ENCODE measurements at places on chromosomes 5 and 9.

GRCh38 chr5:154110107-154110453, 71.3 kb downstream of the MFAP3 start:
- peaks cover 2% of the 10 kb centered on the region for H3K27me3 ChIP-seq
- peaks cover 17% of the 10 kb centered on the region for H3K4me1 ChIP-seq
- H3K4me3 ChIP-seq, result no peak overlapping the region
- no peak for DNase-seq
- H3K36me3 ChIP-seq, result no peaks in the 10 kb centered on the region

DNA sequence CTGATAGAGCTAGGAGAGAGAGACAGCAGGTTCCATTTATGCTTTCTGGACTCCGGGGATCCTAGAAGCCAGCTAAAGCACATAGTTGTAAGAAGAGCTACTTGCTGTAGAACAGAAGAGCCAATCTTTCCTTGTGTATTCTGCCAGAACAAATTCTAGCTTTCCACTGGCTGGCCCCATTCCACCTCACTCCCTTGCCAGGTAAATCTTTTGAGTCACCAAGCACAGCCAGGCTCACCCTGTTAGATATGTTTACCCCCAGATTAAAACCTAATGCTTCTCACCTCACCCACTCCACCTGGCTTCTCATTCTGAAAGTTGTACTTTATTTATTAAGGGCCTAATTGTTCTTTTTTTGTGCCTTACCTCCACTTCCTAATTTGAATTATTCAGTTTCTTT, 48.9 kb upstream of the CHD1 start:
- H3K4me3 ChIP-seq, result no peak overlapping the region
- no peaks in the 10 kb centered on the region for H3K4me1 ChIP-seq
- DNase-seq, result no peak
- H3K36me3 ChIP-seq, result no peaks in the 10 kb centered on the region
- H3K27ac ChIP-seq, result no peak overlapping the region
- no peaks in the 10 kb centered on the region for H3K27me3 ChIP-seq

GRCh38 chr5:172764861-172765765, 5.9 kb downstream of the DUSP1 start:
- peaks cover 5% of the 10 kb centered on the region for H3K27me3 ChIP-seq
- peaks cover 57% of the 10 kb centered on the region for H3K4me1 ChIP-seq
- H3K27ac ChIP-seq, result peak overlapping the region; percentile 99
- peak overlapping the region; percentile 88 for H3K4me3 ChIP-seq
- DNase-seq, result peak; percentile 75

DNA sequence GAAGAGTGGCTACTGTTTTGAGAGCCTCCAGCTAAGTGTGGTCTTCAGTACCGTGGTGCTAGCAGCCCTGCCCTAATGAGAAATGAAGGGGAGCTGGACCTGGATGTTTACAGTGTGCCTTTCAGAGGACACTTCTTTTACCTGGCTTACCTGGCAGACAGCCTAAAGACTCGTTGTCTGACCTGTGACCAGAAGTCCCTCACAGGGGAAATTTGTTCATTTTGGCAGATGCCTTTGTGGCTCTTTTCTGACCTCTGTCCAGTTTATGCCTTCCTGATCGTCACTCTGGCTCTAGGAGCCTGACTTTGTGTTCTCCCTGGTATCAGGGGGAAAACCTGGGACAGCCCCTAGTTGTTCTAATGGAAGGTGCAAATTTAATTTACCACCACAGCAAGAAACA, 475.1 kb downstream of the DMRTA1 start:
- H3K4me1 ChIP-seq, result no peaks in the 10 kb centered on the region
- H3K36me3 ChIP-seq, result no peaks in the 10 kb centered on the region
- H3K27me3 ChIP-seq, result no peaks in the 10 kb centered on the region
- no peak overlapping the region for H3K27ac ChIP-seq
- DNase-seq, result no peak

DNA sequence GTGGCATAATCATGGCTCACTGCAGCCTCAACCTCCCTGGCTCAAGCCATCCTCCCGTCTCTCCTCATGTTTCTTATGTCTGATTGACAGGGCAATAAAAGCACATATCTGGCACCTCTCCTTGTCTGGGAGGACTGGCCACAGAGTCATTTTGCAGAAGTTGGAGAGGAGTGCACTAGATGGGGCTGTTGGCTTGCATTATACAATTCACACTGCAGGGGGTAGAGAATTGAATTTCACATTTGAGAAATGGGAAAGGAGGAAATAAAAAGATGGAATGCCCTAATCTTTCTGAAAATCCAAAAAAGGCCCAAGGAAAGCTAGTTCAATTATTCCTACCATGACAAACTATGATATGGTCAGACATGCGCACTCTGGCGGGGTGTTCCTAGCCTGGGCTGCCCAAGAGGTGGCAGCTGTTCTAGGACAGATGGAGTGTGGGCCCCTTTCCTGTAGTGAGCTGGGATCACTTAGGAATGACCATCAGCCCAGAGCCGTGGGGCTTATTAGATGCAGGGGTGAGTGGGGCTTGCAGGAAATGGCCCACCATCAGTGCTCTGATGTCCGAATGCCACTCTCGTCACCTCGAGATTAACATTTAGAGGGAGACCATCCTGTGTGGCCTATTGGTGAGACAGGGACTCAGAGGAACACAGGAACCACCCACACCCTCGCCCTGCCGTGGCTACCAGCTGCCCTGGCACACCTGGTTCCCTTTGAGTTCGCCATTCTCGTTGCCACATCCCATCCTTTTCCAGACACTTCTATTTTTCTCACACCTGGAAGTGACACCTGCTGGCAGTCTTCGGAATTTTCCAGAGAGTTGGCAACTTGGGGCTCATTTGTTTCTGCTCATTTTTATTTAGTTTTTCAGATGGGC, 21.8 kb upstream of the ANKRD18A start:
- H3K4me1 ChIP-seq, result peaks cover 8% of the 10 kb centered on the region
- no peaks in the 10 kb centered on the region for H3K36me3 ChIP-seq
- no peak overlapping the region for H3K27ac ChIP-seq
- H3K4me3 ChIP-seq, result no peak overlapping the region
- DNase-seq, result peak; percentile 24
- H3K27me3 ChIP-seq, result no peaks in the 10 kb centered on the region

- H3K27ac ChIP-seq, result no peak overlapping the region
- no peak for DNase-seq
- no peaks in the 10 kb centered on the region for H3K36me3 ChIP-seq
- H3K27me3 ChIP-seq, result no peaks in the 10 kb centered on the region
Measured at GRCh38 chr5:170150713-170151096, 45.0 kb downstream of the FOXI1 start.

DNA sequence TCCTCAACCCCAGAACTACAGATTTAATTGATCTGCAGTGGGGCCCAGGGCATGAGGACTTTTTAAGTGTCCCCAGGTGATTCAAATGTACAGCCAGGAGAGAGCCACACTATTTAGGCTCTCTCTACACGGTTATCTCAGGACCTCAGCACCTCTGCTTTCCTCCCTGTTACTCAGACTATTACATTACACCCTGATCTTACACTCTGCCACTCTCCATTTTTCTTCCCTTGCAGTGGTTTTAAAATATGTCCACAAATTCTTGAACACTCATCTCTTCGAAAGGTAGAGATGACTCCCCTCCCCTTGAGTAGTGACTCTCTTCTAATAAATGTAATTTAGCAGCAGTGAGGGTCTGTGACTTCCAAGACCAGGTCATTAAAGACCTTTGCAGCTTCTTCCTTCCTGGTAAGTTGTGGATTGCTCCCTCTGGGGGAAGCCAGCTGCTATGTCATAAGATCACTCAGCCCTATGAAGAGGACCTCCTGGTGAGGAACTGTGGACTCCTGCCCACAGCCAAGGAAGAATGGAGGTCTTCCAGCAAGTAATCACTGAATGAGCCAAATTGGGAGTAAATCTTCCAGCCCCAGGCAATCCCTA, 87.5 kb upstream of the SSBP2 start:
- no peaks in the 10 kb centered on the region for H3K27me3 ChIP-seq
- H3K36me3 ChIP-seq, result no peaks in the 10 kb centered on the region
- DNase-seq, result no peak
- H3K27ac ChIP-seq, result no peak overlapping the region
- peaks cover 30% of the 10 kb centered on the region for H3K4me1 ChIP-seq

DNA sequence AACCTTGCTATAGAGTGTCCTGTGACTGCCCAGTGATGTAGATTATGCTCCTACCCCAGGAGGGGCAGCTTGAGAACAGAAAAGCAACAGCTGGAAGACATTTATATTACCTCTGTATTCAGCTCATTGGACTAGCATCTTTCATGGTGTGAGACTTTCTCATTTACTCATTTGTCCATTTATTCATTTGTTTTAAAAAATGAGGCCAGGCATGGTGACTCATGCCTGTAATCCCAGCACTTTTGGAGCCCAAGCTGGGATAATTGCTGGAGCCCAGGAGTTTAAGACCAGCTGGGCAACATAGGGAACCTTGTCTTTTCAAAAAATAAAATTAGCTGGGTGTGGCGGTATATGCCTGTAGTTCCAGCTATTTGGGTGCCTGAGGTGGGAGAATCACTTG, 130.0 kb upstream of the LHFPL2 start:
- H3K27me3 ChIP-seq, result no peaks in the 10 kb centered on the region
- no peaks in the 10 kb centered on the region for H3K4me1 ChIP-seq
- no peak for DNase-seq
- peaks cover 12% of the 10 kb centered on the region for H3K36me3 ChIP-seq

DNA sequence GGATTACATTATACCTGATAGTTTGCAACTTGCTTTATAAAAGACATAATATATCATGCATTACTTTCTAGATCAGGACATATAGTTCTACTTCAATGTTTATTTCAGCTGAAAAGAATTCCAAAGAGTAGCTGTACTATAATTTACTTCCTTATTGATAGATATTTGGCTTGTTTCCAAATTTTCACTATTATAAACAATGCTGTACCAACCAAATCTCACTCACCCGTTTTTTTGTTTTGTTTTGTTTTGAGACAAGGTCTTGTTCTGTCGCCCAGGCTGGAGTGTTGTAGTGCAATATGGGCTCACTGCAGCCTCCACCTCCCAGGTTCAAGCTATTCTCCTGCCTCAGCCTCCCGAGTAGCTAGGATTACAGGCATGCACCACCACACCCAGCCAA, 132.7 kb downstream of the GNAQ start:
- no peaks in the 10 kb centered on the region for H3K27me3 ChIP-seq
- H3K36me3 ChIP-seq, result peaks cover 6% of the 10 kb centered on the region
- H3K4me1 ChIP-seq, result no peaks in the 10 kb centered on the region
- DNase-seq, result no peak

GRCh38 chr9:85453850-85454249, 287.9 kb downstream of the AGTPBP1 start:
- peaks cover 2% of the 10 kb centered on the region for H3K36me3 ChIP-seq
- H3K27me3 ChIP-seq, result peaks cover 5% of the 10 kb centered on the region
- DNase-seq, result no peak
- no peaks in the 10 kb centered on the region for H3K4me1 ChIP-seq
- H3K27ac ChIP-seq, result no peak overlapping the region

DNA sequence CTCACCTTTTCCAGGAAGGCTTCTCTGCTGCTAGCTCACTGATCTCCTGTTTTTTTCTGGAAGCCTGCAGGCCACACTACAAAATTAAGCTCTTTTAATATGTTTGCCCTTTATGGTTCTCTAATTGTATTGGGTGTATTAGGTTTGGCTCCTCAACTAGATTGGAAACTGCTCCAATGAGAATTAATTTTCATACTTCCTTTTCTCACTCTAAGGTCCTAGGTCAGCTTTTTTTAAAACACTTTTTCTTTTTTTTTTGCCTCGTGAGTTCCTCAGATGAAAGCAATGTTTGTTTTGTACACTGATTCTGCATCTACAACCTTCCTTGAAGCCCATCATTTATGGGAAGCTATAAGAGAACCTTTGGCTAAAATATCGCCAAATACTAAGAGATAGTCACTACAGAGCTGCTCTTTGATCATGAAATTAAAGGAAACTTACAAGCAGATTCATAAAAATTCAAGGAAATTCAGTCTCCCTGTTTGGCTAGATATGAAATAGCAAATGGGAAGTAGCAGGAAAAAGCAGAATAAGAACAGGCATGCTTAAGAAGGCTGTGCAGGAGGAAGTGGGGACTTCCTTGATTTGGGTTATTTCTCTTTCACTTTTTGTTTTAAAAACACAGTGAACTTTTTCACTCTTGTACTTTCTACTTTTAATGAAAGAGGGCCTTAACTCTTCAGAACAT, 55.2 kb upstream of the FYB1 start:
- H3K4me1 ChIP-seq, result peaks cover 5% of the 10 kb centered on the region
- no peaks in the 10 kb centered on the region for H3K27me3 ChIP-seq
- no peaks in the 10 kb centered on the region for H3K36me3 ChIP-seq
- no peak for DNase-seq

GRCh38 chr9:121763561-121764370, 112.3 kb downstream of the DAB2IP start:
- no peaks in the 10 kb centered on the region for H3K4me1 ChIP-seq
- no peak for DNase-seq
- no peak overlapping the region for H3K27ac ChIP-seq
- H3K4me3 ChIP-seq, result no peak overlapping the region
- H3K36me3 ChIP-seq, result peaks cover 9% of the 10 kb centered on the region

DNA sequence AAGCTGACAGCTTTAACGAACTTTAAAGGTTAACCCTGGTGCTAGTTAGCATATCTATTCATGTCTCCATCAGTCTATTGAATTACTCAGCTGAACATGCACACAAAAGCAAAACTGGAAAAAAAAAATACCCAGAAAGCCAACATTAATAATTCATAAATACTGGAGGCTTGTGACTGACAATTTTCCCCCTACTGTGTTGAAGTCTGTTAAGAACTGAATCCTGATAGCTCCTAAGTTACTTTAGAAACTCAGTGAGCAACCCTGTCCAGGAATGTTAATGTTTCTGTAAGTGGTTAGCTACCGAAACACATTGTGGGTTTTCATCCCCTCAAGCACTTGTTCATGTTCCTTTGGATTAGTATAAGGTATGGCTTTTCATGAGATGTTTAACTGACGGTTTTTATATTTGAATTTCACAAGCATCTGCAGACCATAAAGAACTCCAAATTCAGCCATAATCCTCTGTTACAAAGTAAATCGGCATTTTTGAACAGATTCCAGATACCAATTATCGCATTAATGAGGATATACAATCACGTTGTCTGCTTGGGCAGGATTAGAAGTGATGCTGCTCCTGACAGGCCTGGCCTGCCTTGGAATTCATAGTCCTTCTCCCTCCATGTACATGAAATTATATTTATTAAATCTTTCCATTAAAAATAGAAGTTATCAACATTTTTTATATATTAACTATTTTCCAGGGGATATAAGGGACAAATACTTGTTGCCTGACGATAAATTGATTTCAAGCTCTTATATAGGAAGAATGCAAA, 331.2 kb downstream of the TLE4 start:
- no peaks in the 10 kb centered on the region for H3K36me3 ChIP-seq
- H3K27me3 ChIP-seq, result no peaks in the 10 kb centered on the region
- H3K4me3 ChIP-seq, result no peak overlapping the region
- no peak for DNase-seq
- H3K27ac ChIP-seq, result no peak overlapping the region

DNA sequence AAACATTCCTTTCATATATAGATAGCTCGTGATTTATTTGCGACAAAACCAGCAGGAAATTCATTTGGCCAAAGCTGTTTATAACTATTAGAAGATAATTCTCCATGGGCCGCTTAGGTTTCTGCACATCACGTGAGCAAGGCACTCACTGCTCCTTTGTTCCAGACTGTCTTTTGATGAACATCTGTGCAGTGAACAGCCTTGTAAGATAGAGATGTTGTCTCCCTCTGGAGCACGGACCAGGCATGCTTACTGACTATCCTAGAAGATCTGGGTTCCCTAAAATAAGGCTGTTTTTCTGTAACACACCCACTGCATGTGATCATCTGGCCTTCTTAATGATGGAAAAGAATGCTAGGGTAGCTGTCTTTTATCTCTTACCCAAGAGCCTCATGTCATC, 30.9 kb downstream of the YIPF5 start:
- DNase-seq, result no peak
- no peak overlapping the region for H3K27ac ChIP-seq
- H3K4me1 ChIP-seq, result peaks cover 3% of the 10 kb centered on the region
- no peak overlapping the region for H3K4me3 ChIP-seq

- no peak for DNase-seq
- H3K4me3 ChIP-seq, result no peak overlapping the region
Measured at GRCh38 chr9:99004115-99004514, 60.4 kb downstream of the COL15A1 start.

All from neural crest cell (in vitro differentiated cells).